ENCODE measurements at places on chromosomes 7 and 10.

DNA sequence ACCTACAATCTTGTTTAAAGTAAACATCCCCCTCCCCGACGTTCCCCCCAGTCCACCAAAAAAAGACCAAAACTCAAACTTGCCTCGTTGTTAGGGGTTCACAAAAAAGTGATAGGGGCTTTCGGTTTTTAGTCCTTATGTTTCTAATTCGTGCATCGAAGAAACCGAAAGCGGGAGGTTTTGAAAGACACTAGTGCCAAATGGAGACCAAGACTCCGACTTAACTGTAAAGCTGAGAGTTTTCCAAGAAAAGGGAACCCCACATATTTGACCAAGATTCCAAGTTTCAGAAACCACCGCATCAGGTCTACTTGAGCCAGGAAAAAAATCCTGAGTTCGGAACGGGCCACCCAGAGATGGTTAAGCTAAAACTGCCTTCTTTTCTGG lies 534 bp downstream of the PSMA2 start:
- no peaks in the 10 kb centered on the region for H3K27me3 ChIP-seq
- DNase-seq, result no peak
- H3K36me3 ChIP-seq, result peaks cover 20% of the 10 kb centered on the region
- peaks cover 40% of the 10 kb centered on the region for H3K4me1 ChIP-seq
- H3K4me3 ChIP-seq, result peak overlapping the region; percentile 65

- H3K27ac ChIP-seq, result no peak overlapping the region
- no peak overlapping the region for H3K4me3 ChIP-seq
- H3K36me3 ChIP-seq, result no peaks in the 10 kb centered on the region
- H3K27me3 ChIP-seq, result no peaks in the 10 kb centered on the region
- no peak for DNase-seq
- H3K4me1 ChIP-seq, result no peaks in the 10 kb centered on the region
Observed at GRCh38 chr10:120077707-120078492, 185.4 kb downstream of the SEC23IP start.

DNA sequence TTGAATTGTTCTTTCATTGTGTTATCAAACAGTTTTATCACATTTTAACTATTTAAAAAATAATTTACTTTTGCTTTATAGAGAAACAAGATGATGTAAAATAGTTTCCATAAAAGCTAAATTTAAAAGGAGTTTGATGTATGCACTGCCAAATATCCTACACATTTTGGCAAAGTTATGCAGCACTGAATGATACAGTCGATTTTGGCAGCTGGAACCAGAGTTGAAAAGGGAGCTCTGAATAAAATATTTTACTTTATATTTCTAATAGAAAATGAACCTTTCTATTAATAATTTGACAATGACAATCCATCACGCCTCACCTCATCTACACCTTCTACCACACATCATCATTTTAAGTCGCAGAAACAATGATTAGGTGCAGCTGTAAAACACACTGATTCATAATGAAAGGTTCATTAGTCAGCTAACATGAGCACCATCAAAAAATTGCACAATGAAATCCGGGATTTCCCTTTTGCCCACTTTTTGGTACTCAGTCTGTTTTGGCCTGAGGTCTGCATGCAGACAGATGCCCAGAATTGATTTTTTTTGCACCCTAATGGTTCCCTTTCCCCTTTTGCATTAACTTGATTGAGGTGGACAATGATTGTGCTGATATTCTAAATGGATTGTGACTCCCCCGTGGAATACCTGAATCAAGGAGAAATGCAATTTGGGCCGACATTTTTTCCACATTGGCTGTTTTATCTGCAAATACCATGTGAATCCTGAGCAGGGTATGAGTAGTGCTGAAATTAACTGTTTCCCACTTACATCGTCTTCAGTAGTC lies 105.8 kb downstream of the THSD7A start:
- no peak for DNase-seq
- H3K4me3 ChIP-seq, result no peak overlapping the region
- no peak overlapping the region for H3K27ac ChIP-seq
- H3K27me3 ChIP-seq, result no peaks in the 10 kb centered on the region
- H3K4me1 ChIP-seq, result no peaks in the 10 kb centered on the region

DNA sequence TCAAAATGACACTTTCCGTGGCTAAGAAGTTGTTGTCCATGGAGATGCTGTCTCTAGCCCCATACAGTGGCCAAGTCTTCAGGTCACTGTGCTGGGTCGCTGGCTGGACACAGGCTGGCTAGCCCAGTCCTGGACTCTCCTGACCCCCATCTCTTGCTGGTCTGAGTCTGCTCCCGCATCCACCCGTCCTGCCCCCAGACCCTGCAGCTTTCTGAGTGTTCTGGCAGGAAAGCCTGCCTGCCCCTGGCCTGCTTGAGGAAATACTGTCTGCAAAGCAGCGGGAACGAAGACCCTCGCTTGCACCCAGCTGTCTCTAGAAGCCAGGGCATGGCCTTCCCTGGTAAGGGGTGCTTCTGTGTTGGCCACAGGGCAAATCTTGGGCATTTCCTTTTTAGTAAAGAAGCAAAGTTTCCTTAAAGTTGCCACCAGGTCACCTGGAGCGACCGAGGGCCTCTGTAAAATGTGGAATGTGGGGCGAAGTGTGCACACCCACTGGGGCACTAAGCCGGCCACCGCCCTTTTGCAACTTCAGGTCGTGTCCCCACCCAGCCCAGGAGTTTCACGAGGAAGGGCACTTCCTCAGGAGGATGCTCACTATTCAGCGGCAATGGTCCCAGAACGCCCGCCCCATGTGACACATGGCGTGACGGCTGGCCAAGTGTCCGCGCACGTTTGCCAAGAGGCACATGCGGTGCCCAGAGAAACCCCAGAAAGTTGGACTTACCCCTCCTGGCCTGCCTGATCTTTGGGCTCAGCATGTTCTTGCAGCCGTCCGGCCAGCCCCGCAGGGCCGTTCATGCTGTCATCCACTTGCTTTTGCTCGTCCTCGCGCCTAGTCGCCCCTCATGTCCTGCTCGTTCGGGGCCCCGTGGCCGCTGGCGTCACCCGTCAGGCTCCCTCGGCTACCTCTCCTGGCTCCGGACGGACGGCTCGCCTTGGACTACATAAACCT lies 558 bp downstream of the ARHGAP22 start:
- H3K27me3 ChIP-seq, result no peaks in the 10 kb centered on the region
- peak; percentile 42 for DNase-seq
- H3K27ac ChIP-seq, result no peak overlapping the region

DNA sequence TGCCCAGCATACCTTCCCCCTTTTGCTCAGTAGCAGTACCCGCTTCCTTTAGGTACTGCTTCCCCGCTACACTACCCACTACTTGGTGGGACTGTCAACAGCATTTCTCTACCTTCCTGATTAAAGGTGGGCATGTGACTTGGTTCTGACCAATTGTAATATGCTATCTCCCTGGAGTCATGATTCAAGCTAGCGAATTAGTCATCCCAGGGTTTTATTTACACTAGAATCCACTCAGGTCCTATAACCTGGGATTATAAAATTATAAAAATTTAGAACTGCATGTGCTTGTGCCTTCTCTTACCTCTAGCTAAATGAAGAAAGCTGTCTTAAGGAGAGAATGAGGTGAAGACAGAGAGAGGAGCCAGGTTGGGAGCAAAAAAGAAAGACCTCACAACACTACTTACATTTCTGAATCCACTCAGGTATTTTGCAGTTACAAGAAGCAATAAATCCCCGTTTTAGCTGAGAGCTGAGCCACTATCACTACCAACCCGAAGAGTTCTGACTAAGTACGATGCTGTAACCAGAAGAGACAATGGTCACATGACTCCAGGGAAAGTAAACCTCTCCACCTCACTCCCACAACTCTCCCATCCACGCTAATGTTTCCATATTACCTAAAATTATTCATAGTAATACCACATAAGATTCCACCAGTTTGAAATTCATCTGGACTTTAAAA lies 9.7 kb downstream of the GBX1 start:
- H3K27me3 ChIP-seq, result no peaks in the 10 kb centered on the region
- no peak overlapping the region for H3K4me3 ChIP-seq
- no peaks in the 10 kb centered on the region for H3K4me1 ChIP-seq
- no peak overlapping the region for H3K27ac ChIP-seq
- DNase-seq, result no peak
- no peaks in the 10 kb centered on the region for H3K36me3 ChIP-seq

DNA sequence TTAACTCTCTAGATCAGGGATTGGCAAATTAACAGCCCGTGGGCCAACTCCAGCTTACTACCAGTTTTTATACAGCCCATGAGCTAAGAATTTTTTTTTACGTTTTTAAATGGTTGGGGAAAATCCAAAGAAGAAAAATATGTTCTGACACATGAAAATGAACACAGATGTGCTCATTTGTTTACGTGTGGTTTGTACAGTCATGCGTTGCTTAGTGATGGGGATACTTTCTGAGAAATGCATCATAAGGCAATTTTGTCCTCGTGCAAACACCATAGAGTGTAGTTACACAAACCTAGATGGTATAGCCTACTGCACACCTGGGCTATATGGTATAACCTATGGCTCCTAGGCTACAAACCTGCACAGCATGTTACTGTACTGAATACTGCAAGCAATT lies 8.3 kb upstream of the SMKR1 start:
- H3K4me3 ChIP-seq, result no peak overlapping the region
- no peaks in the 10 kb centered on the region for H3K36me3 ChIP-seq
- H3K27me3 ChIP-seq, result no peaks in the 10 kb centered on the region

- no peaks in the 10 kb centered on the region for H3K4me1 ChIP-seq
- H3K36me3 ChIP-seq, result no peaks in the 10 kb centered on the region
- no peak overlapping the region for H3K27ac ChIP-seq
- H3K27me3 ChIP-seq, result no peaks in the 10 kb centered on the region
- H3K4me3 ChIP-seq, result no peak overlapping the region
Observed at GRCh38 chr10:85362401-85362800, 1004.2 kb downstream of the GRID1 start.
